LHCN-M2 (cell line): ENCODE measurements at places on chromosomes 16 and 17. TPM values are rescaled to one million over a fixed set of nuclear protein-coding genes. Genes with fewer than 3 reads are reported as not detected.

Gene ACSM3
- 0.77 TPM in 1 of 2 replicates, not detected in the other for total RNA-seq

Gene PIMREG
- 91.4 and 94.6 TPM in 2 replicates for total RNA-seq

Gene DRC7
- total RNA-seq: not detected in 2 replicates

Gene TP53TG3B
- not detected in 2 replicates for total RNA-seq

Gene HLF
- 0.26 and 0.29 TPM in 2 replicates for total RNA-seq

Gene SLC13A2
- total RNA-seq: not detected in 2 replicates

Gene SNF8
- total RNA-seq: 135 and 146 TPM in 2 replicates

Gene PRDM7
- not detected in 2 replicates for total RNA-seq

Gene KRTAP4-3
- total RNA-seq: not detected in 2 replicates

Gene VMO1
- 0.17 and 0.38 TPM in 2 replicates for total RNA-seq

Gene DNAH9
- total RNA-seq: 0.06 TPM in 1 of 2 replicates, not detected in the other

Gene CFAP119
- total RNA-seq: 4.0 and 5.1 TPM in 2 replicates

Gene ABCA9
- total RNA-seq: not detected in 2 replicates

Gene CIBAR2
- not detected in 2 replicates for total RNA-seq

Gene PYDC1
- total RNA-seq: not detected in 2 replicates

Gene RPTOR
- 24.1 and 25.1 TPM in 2 replicates for total RNA-seq

Gene IL17C
- not detected in 2 replicates for total RNA-seq

Gene KRT23
- total RNA-seq: not detected in 2 replicates

Gene PHOSPHO1
- 0.13 and 0.23 TPM in 2 replicates for total RNA-seq

Gene FOXL1
- 4.1 and 5.3 TPM in 2 replicates for total RNA-seq

Gene TLK2
- total RNA-seq: 38.3 and 38.7 TPM in 2 replicates

Gene KRTAP9-2
- total RNA-seq: not detected in 2 replicates

Gene SRCIN1
- total RNA-seq: not detected in 2 replicates

Gene CA5A
- not detected in 2 replicates for total RNA-seq

Gene CKLF
- 84.8 and 111 TPM in 2 replicates for total RNA-seq

Gene SPECC1
- 16.9 and 19.9 TPM in 2 replicates for total RNA-seq

Gene G6PC3
- total RNA-seq: 59.8 and 67.2 TPM in 2 replicates

Gene ZNF263
- total RNA-seq: 35.5 and 43.5 TPM in 2 replicates

Gene CCDC78
- 5.1 and 7.0 TPM in 2 replicates for total RNA-seq

Gene ATP2C2
- not detected in 2 replicates for total RNA-seq

Gene ZC3H7A
- total RNA-seq: 26.5 and 42.4 TPM in 2 replicates

Gene RNF222
- total RNA-seq: not detected in 2 replicates

Gene TERB1
- total RNA-seq: not detected in 2 replicates

Gene HOXB4
- total RNA-seq: 5.2 and 5.5 TPM in 2 replicates

Gene UBE2I
- 49.2 and 78.2 TPM in 2 replicates for total RNA-seq

Gene TPSAB1
- not detected in 2 replicates for total RNA-seq

Gene C1QTNF1
- total RNA-seq: 5.7 and 6.7 TPM in 2 replicates

Gene EPOP
- total RNA-seq: 2.6 and 2.7 TPM in 2 replicates

Gene SPATA22
- total RNA-seq: not detected in 2 replicates

Gene CDH11
- 57.7 and 77.5 TPM in 2 replicates for total RNA-seq

Gene PRAC1
- not detected in 2 replicates for total RNA-seq

Gene NKD1
- total RNA-seq: 0.06 and 0.19 TPM in 2 replicates

Gene KIF18B
- total RNA-seq: 12.1 and 14.7 TPM in 2 replicates

Gene ZACN
- not detected in 2 replicates for total RNA-seq

Gene SEZ6
- not detected in 2 replicates for total RNA-seq
